ENCODE measurements at places on chromosomes 7 and 10.

GRCh38 chr10:51035344-51035743 lies 38.9 kb upstream of the PRKG1 start:
- DNase-seq, result no peak

DNA sequence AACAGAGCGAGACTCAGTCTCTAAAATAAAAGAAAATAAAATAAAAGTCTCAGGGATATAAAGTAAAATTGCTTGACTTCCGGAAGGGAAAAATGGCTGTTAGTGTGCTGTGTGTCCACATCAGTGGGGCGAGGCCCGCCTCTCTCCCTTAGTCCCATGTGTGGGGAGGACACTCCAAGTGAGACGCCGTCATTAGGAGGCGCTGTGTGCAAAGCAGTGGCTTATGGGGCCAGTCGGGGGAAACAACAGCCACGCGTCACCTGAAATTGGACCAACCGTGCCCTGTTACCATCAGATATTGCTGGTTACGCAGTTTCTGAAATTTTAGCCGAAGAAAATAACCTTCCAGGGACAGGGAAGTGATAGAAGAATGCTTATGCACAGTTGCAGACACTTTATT lies 15.8 kb downstream of the SFXN4 start:
- DNase-seq, result no peak

DNA sequence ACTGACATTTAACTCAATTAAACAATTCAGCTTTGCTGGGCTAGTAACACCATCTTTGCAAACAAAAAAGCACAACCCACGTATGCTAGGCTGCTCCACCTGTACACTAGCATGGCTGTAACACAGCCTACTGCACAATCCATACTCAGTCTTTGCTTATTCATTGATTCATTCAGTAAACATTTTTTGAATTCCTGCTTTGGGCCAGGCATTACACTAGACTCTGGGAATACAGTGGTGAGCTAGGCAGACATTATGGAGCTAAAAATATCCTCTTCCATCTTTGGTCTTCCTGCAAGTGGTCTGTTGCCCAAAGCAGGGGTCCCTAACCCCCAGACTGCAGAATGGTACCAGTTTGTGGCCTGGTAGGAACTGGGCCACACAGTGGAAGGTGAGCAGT lies 9.9 kb downstream of the CNNM1 start:
- DNase-seq, result no peak

DNA sequence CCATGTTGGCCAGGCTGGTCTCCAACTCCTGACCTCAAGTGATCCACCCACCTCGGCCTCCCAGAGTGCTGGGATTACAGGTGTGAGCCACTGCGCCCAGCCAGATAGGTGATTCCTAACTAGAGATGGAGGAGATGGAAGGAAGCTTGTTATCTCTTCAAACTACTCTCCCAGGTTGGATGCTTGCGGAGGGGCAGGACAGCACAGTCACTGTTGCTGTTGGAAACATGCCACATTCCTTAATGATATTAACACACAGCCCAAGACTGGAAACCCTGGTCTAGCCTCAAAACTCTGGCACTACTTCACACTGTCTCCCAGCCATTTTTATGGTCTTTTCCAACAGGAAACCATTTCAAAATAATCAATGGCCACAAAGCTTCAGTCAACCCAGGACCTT lies 468.8 kb upstream of the NRP1 start:
- DNase-seq, result no peak

GRCh38 chr10:80471001-80471400 lies 16.9 kb downstream of the TSPAN14 start:
- DNase-seq, result no peak

DNA sequence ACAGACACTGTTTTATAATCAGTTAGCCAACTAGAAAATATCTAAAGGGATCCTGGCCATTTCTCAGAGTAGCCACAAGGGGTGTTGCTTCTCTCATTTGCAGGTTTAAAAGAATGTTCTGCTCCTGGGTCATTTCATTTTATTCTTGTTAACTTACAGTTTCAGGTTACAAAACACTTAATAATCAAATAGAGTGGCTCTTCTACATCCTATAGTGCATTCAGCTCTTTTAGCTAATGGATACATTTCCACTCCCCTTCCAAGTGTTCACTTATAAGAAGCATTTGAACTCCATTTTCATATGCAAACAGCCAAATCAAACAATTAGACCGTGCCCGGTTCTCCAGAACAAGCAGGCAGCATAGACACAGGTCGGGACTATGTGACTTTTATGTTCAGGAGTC lies 117.5 kb downstream of the TRIL start:
- no peak for DNase-seq

GRCh38 chr10:477620-478019 lies 211.8 kb downstream of the DIP2C start:
- no peak for DNase-seq

- no peak for DNase-seq
Measured at GRCh38 chr7:302054-302992, 12.4 kb downstream of the FOXL3 start.

DNA sequence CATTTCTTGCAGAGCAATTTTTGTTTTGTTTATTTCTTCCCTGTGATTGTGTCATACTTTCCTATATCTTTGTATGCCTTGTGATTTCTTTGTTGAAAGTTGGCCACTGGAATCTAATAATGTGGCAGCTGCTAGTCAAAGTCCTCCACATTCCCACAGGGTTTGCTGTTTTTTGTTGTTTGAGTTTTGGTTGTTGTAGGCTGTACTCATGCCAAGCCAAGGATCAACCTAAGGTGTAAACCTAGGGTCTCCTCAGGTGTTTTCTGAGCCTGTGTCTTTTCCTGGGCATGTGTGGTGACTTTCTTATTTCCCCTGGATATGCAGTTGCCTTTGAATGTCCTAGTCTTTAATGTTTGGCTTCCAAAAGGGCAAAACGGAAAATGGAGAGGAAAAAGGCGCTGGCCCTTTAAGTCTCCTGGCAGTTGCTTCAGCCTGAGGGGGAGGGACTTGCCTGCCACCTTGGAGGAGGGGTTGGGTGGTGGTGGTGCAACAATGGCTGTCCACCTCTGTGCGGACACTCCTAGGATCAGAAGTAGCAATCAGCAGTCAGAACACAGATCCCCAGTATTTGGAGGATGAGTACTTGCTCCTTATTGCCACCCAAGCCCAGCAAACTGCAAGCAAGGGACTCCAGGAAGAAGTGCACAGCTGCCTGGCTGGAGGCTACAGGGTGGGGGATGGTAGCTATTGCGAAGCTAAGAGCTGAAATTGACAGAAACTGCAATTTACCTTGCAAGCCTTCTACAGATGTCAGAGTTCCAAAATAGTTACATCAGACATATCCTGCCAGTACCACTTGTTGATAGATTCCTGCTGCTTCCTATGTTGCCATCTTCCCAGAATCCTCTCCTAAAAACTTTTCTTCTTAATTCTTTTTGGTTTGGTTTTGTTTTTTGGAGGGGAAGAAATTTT lies 5.6 kb upstream of the ZNF518A start:
- no peak for DNase-seq

- DNase-seq, result no peak
Measured at GRCh38 chr10:52258799-52259425, 55.2 kb upstream of the DKK1 start.

- no peak for DNase-seq
Measured at GRCh38 chr10:44956226-44956625, 3.4 kb upstream of the RASSF4 start.

- DNase-seq, result no peak
Measured at GRCh38 chr10:63929831-63930467, 408.7 kb downstream of the REEP3 start.

DNA sequence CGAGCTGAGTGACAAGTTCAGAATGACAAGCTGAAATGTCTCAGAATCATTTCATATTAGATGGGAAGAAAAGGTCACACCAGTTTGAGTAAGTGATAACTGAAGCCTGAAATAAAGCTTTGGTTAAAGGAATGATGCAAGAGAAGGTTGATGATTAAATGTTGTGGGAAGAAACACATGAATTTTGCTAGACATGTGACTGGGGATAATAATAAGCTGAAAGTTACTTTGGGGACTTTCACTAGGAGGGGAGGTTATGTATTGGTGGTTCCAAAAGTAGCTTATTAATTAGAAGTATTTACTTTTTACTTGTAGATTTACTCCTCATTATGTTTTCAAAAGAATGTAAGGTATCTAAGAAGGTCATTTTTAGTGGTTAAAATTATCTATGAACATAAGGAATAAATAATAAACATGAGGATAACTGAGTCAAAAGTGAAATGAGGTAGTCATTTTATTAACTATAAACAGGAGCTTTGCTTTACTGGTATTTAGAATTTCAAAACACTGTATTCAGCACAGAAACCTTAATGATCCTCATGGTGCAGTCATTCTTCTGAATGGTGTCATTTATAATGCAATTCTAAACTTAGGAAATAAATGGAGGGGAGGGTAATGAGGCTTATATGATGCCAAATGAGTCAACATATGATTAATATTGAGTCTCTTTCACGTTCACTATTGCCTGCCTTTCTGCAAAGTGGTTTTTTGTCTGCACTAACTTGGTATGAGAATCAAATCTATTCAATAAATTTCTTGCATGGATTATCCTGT lies 63.7 kb downstream of the PRKG1 start:
- no peak for DNase-seq

- DNase-seq, result peak; percentile 75
Measured at GRCh38 chr10:47025253-47025539, 114.0 kb downstream of the PTPN20 start.

GRCh38 chr10:48516911-48517310 lies 88.0 kb downstream of the ARHGAP22 start:
- no peak for DNase-seq

- peak; percentile 89 for DNase-seq
Measured at GRCh38 chr10:69644658-69645295, 14.7 kb downstream of the FAM241B start.

GRCh38 chr10:70169649-70170364 lies 507 bp downstream of the SAR1A start:
- no peak for DNase-seq

- DNase-seq, result peak; percentile 93
Measured at GRCh38 chr7:150898475-150899011, 46.2 kb downstream of the AOC1 start.

DNA sequence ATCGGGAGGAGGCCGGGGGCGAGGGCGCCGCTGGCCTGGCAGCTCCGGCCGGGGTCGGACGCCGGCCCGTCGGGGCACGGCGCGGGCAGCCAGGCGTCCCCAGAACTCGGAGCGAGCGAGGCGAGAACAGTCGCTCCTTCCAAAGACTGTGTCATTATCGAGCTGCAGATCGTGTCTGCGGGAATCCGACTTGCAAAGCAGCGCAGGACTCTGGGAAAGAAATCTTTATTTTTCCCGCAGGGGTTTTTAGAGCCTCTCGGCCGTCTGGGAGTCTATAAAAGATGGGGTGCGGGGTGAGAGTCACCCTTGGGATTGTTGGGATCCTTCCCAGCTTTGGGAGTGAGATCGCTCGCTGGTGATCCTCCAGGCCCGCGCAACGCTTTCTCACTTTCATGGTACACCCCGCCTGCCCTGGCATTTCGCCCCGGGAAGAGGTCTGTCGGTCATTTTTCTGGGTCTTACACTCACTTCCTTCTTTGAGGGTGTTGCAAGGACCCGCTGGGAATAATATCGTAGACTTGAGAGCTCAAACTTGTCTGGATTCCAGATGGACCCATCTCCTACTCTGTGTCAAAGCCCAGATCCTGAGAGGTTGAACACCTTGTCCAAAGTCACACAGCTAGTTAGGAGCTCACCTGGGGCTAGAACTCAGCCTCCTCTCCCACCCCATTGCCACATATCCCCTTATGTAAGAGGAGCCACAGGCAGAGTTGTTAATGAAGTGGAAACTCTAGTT lies 1.0 kb downstream of the UBTD1 start:
- DNase-seq, result no peak

GRCh38 chr10:22433875-22434274 lies 88.6 kb downstream of the SPAG6 start:
- DNase-seq, result no peak

DNA sequence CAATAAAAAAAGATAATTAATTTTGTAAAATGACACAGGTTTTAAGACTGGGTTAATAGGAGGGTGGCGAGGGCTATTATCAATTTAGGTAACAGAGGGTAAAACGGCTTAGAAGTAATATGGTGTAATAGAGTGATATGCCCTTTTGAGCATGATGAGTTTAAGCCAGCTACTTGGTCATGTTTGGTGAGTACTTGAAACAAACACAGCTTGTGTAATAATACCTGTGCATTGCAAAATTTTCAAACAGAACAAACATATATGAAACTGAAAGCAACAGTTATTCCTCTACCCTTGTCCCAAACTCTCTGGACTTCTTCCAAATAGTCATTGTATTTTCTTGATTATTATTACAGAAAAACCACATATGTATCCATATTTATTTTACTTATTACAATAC lies 241.7 kb downstream of the MAGI2 start:
- DNase-seq, result no peak

DNA sequence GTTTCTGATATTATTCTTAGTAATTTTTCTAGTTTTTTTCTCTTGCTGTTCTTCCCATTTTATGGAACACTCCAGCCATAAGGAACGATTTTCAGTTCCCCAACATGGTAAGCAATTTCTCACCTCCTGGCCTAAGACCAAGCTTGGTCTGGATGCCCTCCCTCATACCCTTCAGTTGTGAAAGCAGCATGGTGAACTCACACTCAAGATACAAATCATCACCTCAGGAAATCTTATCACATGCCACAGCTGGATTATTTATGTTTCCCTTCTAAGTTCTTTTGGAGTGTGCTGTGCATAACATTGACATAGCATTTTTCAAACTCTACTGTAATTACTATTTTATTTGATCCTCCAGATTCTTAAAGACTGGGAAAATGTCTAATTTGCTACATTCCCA lies 216.6 kb downstream of the AGMO start:
- DNase-seq, result no peak

DNA sequence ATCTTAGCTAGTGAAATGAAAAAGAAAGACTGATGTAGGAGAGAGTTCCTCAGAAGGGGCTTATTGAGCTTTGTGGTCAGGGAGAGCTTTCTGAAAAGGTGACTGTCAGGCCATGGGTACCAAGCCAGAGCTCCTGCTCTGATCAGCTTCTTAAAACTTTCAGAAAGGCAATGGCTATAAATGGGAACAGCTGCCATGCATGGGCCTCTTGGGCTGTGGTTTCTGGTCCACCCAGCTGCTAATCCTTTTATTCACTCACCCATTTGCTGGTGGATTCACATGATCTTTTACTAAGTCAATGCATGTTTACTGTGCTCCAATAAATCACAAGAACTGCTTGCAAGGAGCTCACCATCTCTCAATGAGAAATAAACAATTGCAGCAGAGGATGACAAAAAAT lies 60.1 kb upstream of the ZPBP start:
- DNase-seq, result no peak

GRCh38 chr7:94913391-94913790 lies 6.0 kb downstream of the PPP1R9A start:
- no peak for DNase-seq

GRCh38 chr10:72122221-72122620 lies 33.9 kb upstream of the SPOCK2 start:
- DNase-seq, result no peak

DNA sequence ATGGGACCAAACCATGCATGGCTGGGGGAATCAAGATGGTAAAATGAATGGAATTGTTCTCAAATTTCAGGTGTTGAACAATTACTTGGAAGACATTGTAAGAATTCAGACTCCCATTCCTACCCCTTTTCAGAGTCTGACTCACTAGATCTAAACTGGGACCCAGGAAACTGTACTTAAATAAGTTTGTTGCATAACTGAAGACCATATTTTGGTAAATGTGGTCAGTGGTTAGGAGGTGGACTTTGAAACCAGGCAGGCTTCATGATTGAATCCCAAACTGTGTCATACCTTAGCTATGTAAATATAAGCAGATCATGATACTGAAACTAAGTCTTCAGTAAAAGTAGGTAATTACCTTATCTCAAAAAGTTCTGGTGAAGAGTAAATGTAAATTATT lies 41.7 kb downstream of the ZWINT start:
- DNase-seq, result no peak

- DNase-seq, result no peak
Measured at GRCh38 chr10:50291261-50291850, 40.0 kb upstream of the ASAH2 start.

All from osteocyte (in vitro differentiated cells).